NB4 (cell line): ENCODE measurements at places on chromosomes 7 and 10.

DNA sequence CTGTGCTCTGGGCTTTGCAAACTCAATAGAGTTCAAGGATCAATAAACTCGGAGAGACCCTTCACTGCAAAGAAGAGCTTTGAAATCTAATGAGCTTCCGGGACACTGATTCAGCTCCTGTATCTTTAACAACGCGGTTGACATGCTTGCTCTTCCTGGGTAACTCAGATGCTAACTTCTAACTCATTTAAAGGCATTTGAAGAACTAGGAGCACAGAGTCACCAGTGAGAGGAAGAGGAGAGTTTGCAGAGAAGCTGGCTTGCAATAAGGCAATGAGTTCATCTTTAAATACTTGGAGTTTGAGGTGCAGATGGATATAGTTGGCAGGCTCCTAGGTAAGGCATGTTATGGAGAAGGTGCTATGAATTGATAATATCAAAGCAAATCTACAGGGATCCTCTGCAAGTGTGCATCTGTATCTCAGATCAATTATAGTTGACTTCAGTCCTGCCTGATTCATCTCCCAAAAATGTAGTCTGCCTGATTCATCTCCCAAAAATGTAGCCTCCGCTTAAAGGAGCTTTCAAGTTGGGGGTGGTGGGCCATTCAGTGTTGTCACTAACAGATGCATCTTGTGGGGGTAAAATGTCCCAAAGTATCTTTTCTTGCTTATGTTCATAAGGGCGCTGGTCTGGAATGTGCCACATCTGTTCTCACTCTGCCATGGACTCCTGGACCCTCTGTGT is 182.5 kb upstream of the PRSS58 start:
- DNase-seq: no peak

- no peak for DNase-seq
Measured at GRCh38 chr7:31408140-31408729, 67.7 kb upstream of the NEUROD6 start.

- DNase-seq: peak; percentile 67
Measured at GRCh38 chr7:25216837-25217236, 11.4 kb downstream of the NPVF start.

DNA sequence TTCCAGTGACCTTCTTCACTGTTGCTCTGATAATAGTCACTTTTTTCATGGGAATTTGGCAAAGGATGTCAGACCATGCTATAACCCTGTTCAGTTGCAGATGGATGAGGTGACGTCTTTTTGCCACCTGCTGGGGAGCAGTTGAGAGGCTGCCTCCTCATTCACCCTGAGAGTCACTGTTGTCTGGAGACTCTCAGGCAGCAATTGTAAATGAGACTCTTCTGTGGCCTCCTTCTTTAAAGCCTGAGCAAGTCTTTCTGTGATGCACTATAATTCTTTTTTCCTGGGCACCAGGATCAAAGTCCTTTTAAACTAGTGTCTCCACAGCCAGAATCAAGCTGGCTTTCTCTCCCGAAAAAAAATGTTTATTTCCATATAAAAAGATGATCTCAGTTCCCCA is 345.1 kb downstream of the ARL4A start:
- DNase-seq: no peak

- no peak for DNase-seq
Measured at GRCh38 chr10:129048513-129048912, 418.5 kb upstream of the MGMT start.

DNA sequence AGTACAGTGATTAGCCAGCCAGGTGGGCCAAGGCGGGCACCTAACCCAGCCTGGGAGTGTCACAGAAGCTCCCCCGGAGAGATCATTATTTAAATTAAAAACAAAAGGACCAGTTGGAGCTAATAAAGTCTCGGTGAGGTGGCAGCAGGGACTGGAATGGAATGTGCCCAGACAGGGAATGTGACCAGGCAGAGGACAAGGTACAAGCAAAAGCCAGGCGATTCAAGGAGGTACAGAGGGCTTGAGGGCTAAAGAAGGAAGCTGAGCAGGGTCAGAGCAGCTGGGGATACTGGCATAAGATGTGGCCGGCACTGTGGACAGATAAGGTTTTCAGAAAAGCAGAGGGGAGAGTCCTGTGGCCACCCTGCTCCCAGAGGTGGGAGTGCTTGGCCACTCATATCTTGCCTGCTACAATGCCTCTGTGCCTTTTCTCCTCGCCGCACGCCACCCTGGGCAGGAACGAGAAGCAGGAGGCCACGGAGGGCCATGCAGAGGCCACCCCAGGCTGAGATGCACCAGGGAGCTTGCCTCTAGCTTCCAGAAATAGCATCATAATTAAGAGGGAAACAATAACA is 13.2 kb downstream of the TMEM273 start:
- no peak for DNase-seq

DNA sequence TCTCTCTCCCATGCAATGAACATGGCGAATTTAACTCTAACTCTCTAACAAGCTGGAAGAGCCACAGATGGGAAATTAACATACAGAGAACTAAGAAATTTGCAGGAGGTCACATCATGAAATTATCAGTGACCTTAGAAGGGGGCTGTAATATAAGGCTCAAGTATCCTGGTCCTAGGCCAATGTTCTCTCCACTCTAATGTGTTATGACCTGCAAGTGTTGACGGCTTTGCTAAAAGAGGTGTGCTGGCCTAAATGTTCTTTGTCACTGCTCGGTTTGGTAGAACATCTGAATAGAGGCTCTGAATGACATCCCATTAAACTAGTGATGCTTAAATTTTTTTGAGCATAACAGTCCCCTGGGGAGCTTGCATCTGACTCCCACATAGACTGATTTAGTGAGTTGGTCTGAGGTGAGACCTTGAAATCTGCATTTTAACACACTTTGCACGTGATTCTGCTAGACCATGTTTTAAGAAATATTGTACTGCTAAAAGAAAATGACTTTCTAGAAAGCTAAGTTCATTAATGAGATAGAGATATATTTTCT is 129.3 kb downstream of the GFRA1 start:
- DNase-seq: no peak

DNA sequence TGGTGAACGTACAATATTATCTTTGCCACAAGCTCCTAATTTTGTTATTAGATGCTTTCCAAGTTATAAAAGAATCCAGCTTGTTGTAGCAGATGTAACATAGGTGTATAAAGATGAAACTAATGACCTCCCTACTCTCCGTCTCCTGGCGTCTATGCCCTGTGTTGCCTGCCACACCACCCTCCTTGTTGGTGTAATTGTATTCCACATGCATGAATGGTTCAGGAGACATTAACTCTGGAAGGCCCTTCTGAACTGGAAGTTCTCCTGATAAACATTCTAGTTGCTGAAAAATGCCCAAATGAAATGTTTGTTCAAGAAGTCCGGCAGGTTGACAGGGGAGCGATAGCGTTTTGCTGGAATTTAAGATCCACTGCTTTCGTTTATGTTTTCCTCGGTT is 53.9 kb upstream of the SEPHS1 start:
- no peak for DNase-seq

- peak; percentile 54 for DNase-seq
Measured at GRCh38 chr10:118543714-118544400, 51.6 kb downstream of the PRLHR start.

- DNase-seq: peak; percentile 79
Measured at GRCh38 chr10:6151087-6151977, 51.4 kb upstream of the PFKFB3 start.

- DNase-seq: no peak
Measured at GRCh38 chr7:28163949-28164348, 16.6 kb downstream of the JAZF1 start.

DNA sequence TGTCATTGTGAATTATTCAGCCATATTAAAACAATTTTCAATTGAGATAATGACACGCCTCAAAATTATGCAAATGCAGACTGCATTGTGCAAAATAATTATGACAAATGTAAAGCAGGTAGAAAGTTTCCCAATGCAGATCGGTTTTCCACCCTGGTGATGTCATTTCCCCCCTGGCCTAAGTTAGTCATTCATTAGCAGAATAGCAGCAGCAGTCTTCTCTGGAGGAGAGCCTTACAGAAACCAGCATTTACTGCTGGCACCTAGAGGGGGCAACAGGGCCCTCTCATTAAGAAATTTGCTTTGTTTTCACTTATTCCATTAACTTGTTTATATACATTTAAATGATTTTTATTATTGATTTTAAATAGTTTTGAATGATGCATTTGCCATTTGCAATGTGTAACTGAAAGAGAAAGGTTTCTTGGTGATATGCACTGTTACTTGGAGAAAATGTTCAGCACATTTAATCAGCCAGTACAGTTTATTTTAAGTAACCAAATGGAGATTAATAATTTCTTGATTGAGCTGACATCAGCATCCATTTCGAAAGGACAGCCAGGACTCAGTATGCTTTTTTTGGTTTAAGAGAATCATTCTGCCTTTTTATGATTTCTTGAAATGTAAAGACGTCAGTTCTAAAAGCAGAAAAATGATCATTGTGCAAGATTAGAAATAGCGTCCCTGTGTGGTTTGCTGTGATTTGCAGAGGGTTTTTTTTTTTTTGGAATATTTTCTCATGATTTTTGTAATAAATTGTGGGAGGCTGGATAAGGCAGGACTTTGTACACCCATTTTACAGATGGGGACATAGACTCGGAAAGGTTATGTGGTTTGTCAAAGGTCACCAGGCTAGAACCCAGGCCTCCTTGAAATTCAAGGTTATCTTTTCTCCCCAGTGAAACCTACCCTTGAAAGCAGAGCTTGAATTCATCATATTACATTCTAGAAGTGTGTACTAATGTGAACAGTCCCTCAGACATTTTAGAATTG is 3.5 kb downstream of the ARID5B start:
- DNase-seq: peak; percentile 81

DNA sequence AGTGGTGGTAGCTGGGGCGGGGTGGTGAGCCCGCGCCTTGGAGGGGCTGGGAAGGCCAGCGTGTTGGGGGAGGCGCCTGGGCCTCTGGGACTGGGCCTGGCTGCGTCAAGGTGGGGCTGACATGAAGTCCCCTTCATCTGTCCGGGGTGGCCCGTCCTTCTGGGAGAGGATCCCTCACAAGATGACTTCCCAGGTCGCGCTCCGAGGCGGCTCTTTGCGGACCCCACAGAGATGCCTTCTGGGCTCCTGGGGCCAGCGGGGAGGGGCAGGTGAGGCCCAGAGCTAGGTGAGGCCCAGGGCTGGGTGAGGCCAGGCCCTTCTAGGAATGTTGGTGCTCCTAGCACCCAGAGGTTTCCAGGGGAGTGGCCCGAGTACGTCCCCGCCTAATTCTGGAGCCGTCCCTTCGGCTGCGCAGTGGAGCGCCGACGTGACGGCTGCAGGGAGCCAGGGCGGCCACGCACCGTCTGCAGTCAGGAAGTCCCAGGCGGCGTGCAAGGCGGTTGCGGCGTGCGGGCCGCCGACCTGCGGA is 58.2 kb upstream of the NUPR2 start:
- no peak for DNase-seq

GRCh38 chr10:69453795-69454194 is 2.5 kb downstream of the TSPAN15 start:
- no peak for DNase-seq

- DNase-seq: no peak
Measured at GRCh38 chr10:88442716-88443115, 140.4 kb downstream of the RNLS start.

DNA sequence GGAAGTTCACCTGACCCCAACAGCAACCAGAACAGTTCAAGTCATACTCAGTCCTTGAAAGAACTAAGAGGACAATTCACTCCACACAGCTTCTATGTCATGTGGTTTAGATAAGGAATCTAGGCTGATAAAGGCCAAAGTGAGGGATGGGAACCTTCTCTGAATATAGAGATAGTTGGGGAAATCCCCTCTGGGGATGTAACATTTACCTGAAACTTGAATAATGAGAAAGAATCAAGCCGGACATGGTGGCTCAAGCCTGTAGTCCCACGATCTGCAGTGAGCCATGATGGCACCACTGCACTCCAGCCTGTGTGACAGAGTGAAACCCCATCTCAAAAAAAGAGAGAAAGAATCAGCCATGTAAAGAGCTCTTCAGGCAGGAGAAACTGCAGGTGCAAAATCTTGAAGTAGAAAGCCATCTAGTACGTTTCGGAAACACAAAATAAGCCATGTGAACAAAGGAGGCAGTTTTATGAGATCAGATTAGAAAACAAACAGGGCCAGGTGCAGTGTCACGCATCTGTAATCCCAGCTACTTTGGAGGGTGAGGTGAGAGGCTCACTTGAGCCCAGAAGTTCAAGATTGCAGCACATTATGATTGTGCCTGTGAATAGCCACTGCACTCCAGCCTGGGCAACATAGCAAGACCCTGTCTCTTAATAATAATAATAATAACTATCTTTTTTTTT is 4.5 kb upstream of the DNMBP start:
- no peak for DNase-seq

DNA sequence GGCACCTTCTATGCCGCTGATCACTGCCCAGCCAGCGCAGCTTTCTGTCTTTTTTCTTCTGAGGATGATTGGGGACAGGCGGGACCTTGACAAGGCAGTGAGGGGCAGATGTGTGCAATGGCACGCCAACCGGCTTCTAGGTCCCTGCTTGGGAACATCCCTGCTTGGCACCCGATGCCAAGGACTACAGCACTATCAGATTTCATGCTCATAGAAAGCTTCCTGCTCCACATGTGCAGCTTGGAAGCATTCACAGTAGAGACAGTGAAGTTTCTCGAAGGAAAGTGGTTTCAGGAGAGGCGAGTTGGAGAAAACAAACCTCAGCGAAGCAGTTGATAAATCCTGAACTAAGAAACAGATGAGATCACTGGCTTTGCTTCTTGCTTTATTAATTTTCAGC is 267.5 kb upstream of the HABP2 start:
- no peak for DNase-seq

DNA sequence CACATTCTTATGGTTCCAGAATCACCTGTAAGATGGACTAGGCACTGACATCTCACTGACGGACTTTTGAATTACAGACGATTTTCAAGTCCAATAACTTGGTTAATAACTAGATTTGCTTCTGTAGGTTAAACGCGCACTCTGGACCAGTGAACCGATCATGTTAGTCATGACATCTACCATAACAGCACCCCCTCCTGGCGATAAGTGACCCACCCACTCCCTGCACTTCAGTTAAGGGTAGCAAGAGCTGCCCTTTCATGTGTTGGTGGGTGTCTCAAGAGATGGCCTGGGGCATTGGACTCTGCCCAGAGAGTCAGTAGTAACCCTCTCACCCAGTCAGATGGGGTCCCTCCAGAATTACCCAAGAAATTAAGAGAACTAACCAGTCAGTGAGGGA is 12.9 kb downstream of the GRM8 start:
- DNase-seq: peak; percentile 38

- no peak for DNase-seq
Measured at GRCh38 chr7:94901981-94902380, 5.4 kb upstream of the PPP1R9A start.

- DNase-seq: no peak
Measured at GRCh38 chr7:31683445-31684225, 3.4 kb upstream of the PPP1R17 start.
